ENCODE measurements at places on chromosomes 4 and X.

DNA sequence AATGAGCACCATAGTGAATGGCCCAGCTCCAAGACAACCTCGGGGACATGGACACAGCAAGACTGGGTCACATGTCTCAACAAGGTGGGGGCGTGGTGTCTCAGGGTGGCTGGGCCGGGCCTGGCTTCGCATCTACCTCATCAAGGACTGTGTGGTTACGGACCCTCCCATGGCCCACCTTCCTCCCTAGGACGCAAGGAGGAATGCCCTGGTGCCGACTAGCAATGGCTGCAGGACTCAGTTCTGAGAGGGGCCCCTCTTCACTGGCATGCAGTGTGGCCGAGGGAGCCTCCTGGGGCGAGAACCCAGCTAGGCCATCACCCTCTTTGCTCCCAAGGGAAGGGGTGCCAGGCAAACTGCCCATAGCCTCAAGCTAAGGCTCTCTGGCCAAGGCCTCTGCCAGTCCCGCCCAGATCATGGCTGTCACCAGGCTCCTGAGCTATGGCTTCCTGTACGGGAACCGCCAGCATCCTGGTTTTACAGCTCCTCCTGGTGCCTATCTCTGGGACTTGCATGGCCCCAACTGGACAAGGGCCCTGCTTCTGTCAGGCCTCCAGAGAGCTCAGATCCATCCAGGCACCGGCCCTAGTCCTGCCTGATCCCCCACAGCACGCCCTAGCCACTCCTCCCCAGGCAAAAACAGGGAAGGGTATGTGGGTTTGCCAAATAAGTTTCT lies 218.0 kb upstream of the AGTR2 start:
- DNase-seq = no peak

GRCh38 chr4:39353478-39354253 lies 12.5 kb downstream of the RFC1 start:
- no peak for DNase-seq

DNA sequence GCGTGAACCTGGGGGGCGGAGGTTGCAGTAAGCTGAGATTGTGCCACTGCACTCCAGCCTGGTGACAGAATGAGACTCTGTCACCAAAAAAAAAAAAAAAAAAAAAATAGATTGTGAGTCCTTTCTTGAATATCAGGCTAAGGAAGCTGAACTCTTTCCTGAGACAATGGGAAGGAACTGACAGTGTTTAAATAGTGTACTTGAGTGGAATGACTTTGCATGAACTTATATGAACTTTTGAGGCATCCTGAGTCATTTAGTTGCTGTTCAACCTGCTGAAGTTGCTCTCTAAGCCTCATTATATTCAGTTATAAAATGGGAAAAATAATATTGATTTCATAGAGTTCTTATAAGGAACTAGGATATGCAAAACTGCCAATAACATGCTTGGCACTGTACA lies 79.3 kb upstream of the LIMCH1 start:
- DNase-seq = no peak

- DNase-seq = no peak
Measured at GRCh38 chr4:88937081-88937480, 119.9 kb downstream of the FAM13A start.

- DNase-seq = no peak
Measured at GRCh38 chrX:81120258-81120935, 81.3 kb downstream of the HMGN5 start.

DNA sequence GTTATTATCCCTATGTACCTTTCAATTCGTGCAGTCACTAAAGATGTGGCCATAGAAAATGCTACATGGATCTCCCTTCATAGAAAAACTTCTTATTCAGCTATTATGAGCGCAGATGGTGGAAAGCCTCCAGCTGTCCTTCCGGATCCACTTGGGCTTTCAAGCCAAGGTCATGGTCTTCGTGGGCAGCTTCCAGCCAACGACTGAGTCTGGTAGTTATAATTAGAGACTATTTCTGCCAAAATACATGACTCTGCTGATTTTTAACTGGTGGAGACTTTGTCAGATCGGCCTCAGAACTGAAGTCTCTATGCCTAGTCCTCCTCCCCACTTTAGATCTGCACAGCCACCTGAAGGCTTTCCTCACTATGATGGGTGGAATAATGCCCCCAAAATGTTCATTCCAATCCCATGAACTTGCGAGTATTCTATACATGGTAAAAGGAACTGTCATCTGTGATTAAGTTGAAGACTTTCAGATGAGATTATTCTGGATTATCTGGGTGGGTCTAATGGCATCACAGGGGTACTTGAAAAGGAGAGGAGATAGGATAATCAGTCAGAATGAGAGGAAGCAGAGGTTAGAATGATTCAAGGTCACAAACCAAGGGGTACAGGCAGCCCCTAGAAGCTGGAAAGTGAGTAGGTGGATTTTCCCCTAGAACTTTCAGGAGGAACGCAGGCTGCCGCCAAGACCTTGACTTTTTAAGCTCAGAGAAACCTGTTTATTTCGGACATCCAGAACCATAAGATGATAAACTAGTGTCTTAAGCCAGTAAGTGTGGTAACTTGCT lies 171.1 kb upstream of the CXCL13 start:
- no peak for DNase-seq

DNA sequence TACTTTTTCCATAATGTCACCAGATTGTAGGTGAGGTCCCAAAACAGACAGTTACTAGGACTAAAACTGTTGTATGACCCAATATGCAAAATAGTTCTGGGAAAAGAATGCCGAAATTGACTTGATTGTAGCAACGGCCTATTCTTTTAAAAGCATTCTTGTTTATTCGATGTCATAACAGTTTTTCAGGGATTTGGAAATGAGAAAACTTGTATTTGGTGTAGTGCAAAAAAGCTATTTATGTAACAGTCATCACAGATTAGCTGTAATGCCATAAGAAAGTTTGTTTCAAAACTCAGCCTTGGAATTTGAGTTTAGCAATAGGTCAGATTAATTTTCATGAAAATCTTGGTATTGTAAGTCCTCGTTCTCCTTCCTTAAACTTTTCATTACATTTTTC lies 69.2 kb upstream of the DIAPH2 start:
- no peak for DNase-seq

DNA sequence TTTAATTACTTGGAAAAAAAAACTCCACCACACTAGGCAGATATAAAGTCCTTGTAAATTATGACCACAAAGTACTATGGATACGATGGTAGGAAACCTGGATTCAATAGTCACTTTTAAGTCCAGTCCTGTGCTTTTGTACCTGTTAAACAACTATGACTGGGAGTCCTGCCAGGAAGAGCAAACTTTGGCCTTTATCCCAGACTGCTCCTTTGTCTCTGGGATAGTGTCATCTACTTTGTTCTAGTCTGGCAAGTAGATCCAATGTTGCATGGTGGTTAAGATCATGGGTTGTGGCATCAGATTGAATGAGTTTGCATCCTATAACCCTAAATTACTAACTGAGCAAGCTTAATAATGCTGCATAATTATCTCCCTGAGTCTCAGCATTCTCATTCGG lies 175.3 kb upstream of the FGF13 start:
- no peak for DNase-seq

DNA sequence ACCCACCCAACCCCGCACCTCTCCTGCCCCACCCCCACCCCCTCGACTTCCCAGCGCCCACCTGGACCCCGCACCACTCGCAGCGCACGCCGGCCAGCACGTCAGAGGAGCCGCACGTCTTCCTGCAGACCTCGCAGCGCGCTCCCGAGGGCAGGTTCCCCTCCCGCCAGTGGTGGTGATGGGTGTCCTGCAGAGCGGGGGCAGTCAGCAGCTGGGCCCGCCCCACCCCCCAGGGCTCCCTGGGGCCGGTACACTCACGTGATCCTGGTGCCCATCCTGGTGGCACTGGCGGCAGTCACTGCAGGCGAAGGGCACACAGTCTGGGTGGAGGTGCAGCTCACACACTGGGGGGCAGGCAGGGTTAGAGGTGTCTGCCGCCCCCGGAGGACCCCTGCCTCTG lies 5.1 kb downstream of the DGKQ start:
- no peak for DNase-seq

DNA sequence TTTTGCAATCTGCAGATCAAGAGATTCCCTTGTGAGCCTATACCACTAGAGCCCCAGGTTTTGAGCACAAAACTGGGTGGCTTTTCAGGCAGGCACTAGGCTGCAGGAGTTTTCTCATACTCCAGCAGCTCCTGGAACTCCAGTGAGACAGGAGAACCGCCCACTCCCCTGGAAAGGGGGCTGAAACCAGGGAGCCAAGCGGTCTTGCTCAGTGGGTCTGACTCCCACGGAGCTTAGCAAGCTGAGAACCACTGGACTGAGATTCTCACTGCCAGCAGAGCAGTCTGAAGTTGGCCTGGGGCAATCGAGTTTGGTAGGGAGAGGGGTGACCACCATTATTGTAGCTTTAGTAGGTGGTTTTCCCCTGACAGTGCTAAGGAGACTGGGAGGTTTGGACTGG lies 313.8 kb upstream of the TEX13C start:
- DNase-seq = no peak

DNA sequence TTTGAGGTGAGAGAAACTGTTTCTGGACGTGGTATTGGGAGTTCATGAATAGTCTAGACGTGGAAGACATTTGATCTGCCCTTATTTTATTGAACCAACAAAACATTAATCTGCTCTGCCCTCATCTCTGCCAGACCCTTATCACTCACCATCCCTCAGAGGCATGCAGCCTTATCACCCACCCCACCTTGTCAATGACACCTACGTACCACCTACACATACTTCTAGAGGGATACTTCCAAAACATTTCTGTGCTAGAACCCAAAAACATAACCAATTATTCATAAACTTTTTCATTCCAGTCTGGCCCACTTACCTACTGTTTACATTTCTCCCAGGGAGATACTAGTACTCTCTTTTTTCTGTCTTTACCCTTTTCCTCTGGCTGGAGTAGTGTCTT lies 105.2 kb downstream of the RS1 start:
- DNase-seq = no peak

GRCh38 chr4:86613734-86614133 lies 19.6 kb downstream of the PTPN13 start:
- DNase-seq = no peak

DNA sequence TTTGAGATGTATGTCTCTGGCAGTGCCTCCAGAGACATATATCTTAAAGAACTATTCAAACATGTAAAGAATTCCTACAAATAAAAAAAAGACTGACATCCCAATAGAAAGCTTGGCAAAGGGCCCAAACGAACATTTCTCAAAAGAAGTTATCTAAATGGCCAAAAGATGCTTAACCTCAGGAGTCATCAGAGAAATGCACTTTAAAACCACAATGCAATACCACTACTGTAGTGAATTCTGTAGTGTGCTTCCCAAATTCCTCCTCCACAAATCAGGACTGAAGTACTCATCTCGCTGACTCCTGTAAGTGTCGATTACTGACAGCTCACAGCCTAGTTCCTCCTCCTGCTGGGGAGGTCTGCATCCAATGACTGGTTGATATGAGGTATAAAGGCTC lies 129.0 kb upstream of the MAMLD1 start:
- no peak for DNase-seq

DNA sequence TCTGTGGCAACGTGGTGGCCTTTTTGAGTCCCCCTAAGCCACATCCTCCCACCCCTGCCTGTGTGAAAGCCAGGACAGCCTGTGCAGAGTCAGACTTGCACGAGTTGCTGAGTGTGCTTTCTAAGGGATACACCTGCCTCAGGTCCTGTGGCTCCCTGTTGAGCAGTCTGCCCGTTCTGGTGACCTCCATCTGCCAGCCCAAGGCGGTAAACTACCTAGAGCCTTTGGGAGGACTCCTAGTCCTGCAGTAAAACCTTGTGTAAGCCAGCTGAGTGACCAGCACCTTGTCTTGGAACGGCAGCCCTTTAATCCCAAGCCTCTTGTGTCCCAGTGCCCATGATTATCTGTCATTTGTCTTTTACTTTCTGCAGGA lies 69.3 kb downstream of the NBDY start:
- no peak for DNase-seq

DNA sequence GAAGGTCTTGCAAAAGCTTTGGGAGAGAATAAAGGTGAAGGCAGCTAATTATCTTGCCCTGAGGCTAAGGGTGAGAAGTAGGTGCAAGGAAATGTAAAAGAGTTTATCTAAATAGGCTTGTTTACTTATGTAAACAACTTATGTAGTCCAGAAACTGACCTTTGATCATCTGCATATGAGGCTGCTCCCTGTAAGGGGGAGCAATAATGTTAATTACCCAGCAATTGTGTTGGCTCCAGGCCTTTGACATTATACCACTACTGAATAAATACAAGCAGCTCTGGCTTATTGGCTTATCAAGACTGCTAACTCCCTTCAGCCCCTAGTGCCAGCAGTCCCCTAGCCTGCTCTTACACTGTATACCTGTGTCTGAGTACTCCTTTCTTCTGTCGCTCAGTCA lies 303.7 kb upstream of the GNPDA2 start:
- no peak for DNase-seq
